Central memory CD8-positive, alpha-beta T cell (primary cell): ENCODE measurements at places on chromosomes 12 and 14.

DNA sequence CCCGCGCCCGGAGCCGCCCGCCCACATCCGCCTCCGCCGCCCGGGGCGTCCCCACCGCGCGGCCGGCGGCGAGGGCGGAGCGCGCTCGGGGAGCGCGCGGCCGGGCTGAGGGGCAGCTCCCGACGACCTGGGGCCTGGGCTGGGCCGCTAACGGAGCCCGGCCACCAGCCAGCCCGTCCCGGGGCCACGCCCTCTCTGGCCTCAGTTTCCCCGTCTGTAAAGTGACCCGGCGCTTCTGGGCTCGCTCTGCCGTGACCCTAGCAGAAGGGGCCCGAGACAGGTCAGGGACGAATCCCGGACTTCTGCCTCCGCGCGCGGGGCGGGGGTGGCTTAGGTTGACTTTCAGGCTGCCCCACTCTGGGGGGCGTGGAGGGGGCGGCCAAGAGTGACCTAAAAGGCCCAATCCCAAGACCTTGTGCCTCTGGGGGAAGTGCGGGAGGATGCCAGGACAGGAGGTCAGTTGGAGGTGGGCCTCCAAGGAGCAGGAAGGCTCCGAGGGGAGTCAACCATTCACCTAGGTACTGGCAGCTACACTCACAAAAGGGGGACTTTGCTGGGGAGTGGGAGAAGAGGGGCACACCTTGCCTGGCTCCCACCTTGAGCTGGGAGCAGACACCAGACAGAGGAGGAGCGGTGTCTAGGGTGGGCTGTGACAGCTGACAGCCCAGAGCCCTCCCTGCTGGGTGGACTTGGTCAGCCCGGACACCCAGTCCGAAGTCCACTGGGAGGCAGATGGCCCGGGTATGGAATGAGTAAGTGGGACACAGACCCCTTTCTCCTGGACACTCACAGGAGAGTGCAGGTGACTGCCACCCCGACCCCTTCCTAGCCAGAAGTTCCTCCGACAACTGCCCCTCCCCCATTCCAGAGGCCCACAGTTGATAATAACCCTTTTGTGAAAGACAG, 486 bp upstream of the AKT1 start:
- no peak for DNase-seq

DNA sequence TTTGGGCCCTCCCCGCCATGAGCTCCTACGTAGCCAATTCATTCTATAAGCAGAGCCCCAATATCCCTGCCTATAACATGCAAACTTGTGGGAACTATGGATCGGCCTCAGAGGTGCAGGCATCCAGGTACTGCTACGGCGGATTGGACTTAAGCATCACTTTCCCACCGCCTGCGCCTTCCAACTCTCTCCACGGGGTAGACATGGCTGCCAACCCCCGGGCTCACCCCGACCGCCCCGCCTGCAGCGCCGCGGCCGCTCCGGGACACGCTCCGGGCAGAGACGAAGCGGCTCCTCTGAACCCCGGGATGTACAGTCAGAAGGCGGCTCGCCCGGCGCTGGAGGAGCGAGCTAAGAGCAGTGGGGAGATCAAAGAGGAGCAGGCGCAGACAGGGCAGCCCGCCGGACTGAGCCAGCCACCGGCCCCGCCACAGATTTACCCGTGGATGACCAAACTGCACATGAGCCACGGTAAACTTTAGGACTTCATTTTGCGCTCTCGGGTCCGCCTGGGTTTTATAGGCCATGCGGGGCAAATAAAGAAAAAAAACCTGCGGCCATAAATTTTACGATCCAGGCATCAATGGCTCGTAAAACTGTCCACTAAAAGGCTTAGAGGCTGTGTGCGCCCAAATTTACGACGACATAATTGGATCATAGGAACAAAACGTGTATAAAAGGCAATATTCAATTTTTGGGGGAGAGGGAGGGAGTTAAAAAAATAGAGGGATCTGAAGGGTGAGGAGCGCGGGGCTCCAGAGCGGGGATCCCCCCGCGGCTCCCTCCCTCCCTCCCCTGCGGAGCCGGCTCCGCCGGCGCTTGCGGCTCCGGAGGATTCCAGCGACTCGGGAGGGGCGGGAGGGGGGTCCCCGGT, 493 bp downstream of the HOXC5 start:
- DNase-seq: no peak

DNA sequence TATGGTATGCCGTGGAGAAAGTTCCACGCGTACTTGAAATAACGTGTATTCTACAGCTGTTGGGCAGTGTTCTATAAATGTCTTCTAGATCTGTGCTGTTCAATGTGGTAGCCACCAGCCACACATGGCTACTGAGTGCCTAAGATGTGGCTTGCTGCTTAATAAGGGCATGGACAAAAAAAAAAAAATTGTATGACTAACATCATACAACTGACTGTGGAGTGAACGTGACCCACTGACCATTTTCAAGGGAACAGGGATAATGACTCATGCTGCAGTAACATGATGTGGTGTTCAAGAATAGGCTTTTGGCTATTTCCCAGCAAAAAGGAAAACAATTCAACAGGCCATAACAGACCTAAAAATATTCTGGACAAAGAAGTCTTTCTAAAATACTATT, 13.0 kb downstream of the ATG14 start:
- no peak for DNase-seq

DNA sequence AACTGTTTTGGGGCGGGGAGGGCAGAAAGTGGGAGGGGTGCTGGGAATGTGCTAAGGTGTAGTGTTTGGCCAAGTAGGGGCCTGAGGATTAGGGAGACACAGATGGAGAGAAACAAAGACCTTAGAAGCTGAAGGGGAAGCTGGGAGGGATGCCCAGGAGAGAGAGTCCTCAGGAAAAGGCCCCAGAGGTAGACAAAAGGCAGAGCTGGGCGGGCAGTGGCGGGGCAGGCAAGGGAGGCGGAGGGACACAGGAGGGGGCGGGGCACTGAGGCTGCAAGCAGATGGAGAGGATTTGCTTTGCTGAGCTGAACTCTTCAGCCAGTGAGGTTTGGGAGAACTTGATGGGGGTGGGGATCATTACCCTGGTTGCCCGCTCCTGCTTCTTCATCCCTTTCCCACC, 2.8 kb downstream of the PTMS start:
- DNase-seq: no peak

DNA sequence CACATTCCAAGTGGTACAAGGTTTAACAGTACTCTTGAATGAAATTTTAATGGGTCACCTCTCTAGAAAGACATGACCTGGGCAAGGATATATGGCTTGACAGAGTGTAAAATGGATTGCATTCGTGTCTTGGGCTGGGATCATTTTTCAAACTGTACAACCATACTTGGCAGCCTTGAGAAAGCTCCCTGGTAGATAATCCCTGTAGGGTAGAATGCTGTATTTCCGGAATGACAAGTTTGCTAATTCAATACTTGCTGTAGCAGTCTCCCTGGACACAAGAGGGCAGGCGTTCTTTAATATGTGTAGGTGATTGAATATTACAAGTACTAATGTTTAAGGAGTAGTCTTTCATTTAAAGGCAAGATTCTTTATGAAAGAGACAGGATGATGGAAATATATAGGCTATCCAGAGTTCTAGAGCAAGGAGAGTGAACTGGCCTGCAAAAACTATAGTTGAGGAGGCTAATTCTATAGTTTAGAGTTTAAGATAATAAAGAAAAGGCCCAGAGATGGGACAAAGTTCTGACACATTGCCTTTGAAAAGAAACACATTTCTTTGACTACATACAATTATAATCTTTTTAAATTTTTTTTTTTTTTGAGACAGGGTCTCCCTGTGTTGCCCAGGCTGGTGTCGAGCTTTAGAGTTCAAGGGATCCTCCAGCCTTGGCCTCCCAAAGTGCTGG, 53.4 kb downstream of the PLBD1 start:
- no peak for DNase-seq

DNA sequence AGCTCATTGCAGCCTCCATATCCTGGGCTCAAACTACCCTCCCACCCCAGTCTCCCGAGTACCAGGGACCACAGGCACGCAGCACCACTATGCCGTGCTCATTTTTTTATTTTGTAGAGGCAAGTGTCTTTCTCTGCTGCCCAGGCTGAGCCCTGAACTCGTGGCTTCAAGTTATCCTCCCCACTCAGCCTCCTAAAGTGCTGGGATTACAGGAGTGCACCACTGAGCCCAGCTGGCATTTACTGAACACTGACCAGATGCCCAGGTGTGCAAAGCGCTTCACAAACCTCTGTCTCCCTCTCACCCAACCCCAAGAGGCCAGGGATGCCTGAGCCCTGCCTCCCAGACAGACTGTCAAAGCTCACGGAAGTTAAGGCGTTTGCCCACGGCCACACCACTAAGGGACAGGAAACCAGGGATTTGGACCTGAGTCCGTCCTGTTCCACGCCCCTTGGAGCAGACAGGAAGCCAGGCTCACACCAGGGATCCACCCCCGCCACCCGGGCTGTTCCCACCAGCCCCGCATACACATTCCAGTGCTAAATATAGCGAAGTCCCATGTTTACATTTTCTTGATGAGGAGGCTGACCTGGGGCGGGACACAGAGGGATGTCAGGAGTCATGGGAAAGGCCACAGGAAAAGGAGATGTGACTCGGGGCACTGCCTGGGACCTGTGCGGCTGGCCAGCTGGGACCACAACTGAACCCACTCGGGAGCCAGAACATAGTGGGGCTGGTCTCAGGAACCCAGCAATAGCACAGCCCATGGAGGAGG, 51.2 kb downstream of the TESC start:
- DNase-seq: no peak

DNA sequence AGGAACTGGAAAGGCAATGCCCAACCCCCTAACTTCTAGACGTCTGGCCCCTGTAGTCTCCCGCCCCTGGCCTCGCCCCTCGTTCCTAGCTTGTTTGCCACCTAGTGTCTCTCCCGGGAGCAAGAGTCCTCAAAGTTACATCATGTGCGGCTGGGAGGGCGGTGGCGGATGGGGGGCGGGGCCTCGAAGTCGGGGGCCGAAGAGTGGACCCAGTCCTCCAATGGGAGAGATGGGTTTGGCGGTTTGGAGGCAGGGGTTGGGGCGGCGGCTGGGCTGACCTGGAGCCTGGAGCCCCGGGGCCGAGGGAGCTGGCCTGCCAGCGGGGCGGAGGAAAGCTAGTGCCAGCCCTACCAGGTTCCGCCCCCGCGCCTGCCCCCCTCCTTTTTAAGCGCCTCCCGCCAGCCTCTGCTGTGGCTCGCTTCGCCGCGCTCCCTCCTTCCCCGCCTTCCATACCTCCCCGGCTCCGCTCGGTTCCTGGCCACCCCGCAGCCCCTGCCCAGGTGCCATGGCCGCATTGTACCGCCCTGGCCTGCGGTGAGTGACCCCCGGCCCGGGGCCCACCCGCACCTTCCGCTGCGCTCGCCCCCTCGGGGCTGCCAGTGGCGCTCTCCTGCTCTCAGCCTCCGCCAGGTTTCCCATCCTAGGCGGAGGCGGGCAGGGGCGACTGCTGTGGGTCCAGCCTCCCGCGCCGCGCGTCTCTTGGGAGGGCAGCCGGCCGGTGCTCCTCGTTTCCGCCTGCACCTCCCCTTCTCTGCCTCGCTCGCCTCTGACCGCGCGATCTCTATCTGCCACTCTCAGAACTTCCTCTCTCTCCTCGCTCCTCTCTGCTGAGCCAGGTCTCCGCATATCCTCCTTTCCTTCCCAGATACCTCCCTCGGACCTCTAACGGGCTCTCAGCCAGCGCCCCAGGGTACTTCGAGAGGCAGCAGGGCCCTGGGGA, at the start of gene PCK2:
TSS of gene PCK2 (plus strand) at position 411 of the 940 bp plus-strand sequence. CDS start at position 506, 95 bp downstream.
- peak; percentile 41 for DNase-seq

GRCh38 chr12:116969615-116970585, 59.1 kb downstream of the FBXW8 start:
- DNase-seq: no peak

DNA sequence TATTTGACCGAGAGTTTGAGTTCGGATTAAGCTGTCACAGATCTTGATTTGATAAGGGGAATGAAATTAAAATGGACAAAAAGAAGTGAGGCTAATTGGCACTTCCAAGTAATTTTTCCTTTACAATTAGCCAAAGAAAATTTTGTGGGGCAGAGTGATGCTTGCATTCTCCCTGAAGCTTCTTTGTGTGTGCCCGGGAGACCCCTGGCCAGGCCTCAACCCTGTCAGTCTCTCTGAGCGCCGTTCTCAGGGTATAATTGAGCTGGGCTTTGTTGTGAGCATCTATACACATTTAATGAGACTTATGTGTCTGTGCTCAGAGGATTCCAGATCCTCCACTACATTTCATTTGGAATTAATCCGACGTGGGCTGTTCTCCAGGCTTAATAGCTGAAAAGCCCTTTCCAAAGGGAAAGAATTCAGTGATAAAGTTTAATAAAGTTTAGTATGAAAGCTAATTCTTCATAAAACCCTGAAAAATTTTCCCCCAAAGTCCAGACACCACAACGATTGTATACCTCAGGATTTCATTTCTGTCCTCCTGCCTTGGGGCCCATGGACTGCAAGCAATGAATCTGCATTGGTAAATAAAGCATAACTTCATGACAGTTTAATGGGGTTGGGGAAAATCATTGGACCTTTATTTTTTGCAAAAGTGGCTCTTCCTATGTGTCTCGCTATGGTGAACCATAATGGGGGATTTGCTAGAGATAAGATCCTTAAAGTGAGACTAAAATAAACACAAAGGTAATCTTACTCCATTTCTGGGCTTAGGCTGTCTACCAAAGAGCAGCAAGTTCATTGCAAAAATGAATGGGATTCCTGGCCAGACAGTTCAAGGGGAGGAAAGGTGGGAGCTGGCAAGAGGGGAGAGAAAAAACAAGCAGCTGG, 292.6 kb downstream of the C12orf75 start:
- DNase-seq: no peak

DNA sequence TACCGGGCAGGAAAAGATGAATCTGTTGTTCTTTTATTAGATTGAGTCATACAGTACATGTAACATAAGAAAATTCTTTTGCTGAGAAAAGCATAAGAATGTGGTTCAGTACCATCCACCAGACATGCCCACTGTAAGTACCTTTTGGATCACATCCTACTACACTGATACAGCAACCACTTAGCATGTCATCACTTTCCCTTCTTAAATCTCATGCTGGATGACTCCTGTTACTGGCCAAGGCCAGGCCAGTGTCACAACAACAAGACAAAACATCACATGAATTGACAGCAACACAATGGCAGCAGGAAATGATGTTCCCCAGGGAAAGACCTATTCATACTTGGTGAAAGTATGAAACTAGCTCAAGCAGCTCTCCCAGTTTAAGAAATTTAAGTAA, 46.4 kb downstream of the STXBP6 start:
- DNase-seq: no peak

DNA sequence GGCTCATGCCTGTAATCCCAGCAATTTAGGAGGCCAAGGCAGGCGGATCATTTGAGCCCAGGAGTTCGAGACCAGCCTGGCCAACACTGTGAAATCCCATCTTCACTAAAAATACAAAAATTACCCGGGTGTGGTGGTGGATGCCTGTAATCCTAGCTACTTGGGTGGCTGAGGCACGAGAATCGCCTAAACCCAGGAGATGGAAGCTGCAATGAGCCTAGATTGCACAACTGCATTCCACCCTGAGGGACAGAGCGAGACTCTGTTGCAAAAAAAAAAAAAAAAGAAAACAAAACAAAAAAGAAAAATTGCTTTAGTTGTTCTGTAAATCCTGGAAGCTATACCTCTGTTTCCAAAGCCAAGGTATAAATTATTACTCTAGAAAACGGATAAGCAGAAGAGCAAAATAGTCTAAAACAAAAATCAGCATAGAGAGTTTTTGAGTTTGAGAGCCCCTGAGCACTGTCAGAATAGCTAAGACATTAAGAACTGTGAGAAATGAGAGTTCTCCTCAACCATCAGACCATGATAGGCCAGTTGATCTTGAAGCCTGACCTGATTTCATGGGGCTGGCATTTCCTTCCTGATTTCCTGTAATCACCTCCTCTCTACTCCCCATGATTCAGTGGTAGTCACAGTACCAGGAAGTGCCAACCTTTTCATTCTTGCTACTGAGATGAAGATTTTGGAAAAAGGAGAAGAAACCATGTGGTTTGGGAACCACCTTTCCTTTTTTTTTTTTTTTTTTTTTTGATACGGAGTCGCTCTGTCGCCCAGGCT, 31.7 kb downstream of the ATP2A2 start:
- no peak for DNase-seq

- no peak for DNase-seq
These were observed 11.1 kb upstream of the FOXN3 start for GRCh38 chr14:89428173-89428523.
